Gastrocnemius medialis (tissue), 4 donors: ENCODE measurements at places on chromosomes 13 and 19. TPM values are rescaled to one million over a fixed set of nuclear protein-coding genes. Genes with fewer than 3 reads are reported as not detected.

Gene SBSN
- not detected for total RNA-seq

Gene SIGLEC6
- not detected for total RNA-seq

Gene PEPD
- 57.0 TPM for total RNA-seq

Gene PRSS57
- not detected for total RNA-seq

Gene NFIC
- 403 TPM for total RNA-seq

Gene GFY
- not detected for total RNA-seq

Gene GDF15
- not detected for total RNA-seq

Gene POLR1D
- total RNA-seq = 139 TPM

Gene FBXO27
- total RNA-seq = not detected

Gene MIA
- not detected for total RNA-seq

Gene CEACAM3
- total RNA-seq = not detected

DNA sequence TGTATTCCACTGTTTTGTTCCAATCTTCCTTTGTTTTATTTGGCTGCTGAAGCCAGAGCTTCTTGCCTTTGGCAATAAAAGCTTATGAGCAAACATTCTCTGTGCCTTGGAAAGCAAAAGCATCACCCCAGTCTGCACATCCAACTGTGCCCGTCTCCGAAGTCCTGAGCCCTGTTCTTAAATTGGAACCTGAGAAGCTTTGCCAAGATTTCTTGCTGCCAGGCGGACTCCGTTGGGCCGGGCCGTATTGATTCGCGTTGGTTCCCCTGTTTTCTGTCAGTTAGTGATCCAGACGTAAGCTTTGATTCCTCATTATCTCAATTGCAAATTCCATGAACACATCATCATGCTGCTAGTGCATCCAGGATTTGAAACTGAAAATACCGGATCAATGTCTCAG, 793.0 kb downstream of the OLFM4 start:
- H3K27ac ChIP-seq = no peak overlapping the region
- H3K27me3 ChIP-seq = no peaks in the 10 kb centered on the region
- no peaks in the 10 kb centered on the region for H3K4me1 ChIP-seq
- DNase-seq = no peak
- H3K4me3 ChIP-seq = no peak overlapping the region
- H3K36me3 ChIP-seq = no peaks in the 10 kb centered on the region

GRCh38 chr19:13154241-13154778, 4.1 kb downstream of the IER2 start:
- H3K27me3 ChIP-seq = peaks cover 14% of the 10 kb centered on the region
- H3K36me3 ChIP-seq = no peaks in the 10 kb centered on the region
- H3K4me3 ChIP-seq = peak overlapping the region; percentile 94

- no peaks in the 10 kb centered on the region for H3K36me3 ChIP-seq
- H3K27ac ChIP-seq = no peak overlapping the region
- DNase-seq = no peak
- no peaks in the 10 kb centered on the region for H3K4me1 ChIP-seq
Measured at GRCh38 chr19:54096617-54097106, 3.9 kb downstream of the OSCAR start.

- no peaks in the 10 kb centered on the region for H3K36me3 ChIP-seq
- no peak for DNase-seq
- H3K27me3 ChIP-seq = no peaks in the 10 kb centered on the region
Measured at GRCh38 chr19:55225415-55225958, 3.1 kb downstream of the TMEM86B start.

- H3K4me3 ChIP-seq = peak overlapping the region; percentile 84
- peaks cover 50% of the 10 kb centered on the region for H3K4me1 ChIP-seq
- H3K27me3 ChIP-seq = no peaks in the 10 kb centered on the region
Measured at GRCh38 chr19:40718774-40719391, 2.0 kb downstream of the ITPKC start.

DNA sequence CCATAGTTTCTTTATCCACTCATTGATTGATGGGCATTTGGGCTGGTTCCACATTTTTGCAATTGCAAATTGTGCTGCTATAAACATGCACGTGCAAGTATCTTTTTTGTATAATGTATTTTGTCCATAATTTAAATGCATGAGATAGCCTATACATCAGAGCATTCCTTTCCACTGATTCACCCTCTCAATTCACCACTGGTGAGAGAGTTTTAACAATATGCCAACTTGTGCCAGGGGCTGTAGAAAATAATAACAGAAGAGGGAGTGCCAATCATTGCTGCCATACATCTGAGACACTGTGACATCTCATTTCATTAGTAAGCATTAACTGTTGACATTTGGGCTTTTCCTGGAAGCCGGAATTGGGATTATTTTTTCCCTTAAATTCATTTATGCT, 125.1 kb downstream of the RAP2A start:
- DNase-seq = no peak
- no peak overlapping the region for H3K27ac ChIP-seq
- H3K27me3 ChIP-seq = no peaks in the 10 kb centered on the region
- no peaks in the 10 kb centered on the region for H3K36me3 ChIP-seq

- no peak for DNase-seq
- no peaks in the 10 kb centered on the region for H3K27me3 ChIP-seq
- no peak overlapping the region for H3K4me3 ChIP-seq
- H3K4me1 ChIP-seq = no peaks in the 10 kb centered on the region
- H3K27ac ChIP-seq = no peak overlapping the region
Measured at GRCh38 chr13:53338760-53339159, 310.1 kb downstream of the OLFM4 start.

DNA sequence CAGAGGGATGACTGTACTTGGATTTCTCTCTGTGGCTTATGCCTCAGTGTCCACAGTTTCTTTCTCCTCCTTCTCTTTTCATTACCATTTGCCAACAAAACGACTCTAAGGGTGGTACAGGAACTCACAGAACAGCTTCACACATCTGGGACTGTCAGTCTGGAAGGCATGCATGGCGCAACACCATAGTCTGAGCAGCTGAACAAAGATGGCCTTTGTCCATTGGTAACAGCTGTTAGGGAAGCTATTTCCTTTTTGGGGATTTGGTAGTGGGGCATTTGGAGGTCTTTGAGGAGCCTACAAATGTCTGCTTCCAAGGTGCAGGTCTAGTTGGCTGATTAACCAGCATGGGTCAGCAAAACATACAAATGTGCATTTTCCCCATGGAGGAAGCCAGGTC, 81.4 kb upstream of the PCDH8 start:
- no peaks in the 10 kb centered on the region for H3K36me3 ChIP-seq
- no peak for DNase-seq

- no peak overlapping the region for H3K4me3 ChIP-seq
- no peaks in the 10 kb centered on the region for H3K4me1 ChIP-seq
- DNase-seq = no peak
- H3K36me3 ChIP-seq = no peaks in the 10 kb centered on the region
- H3K27ac ChIP-seq = no peak overlapping the region
Measured at GRCh38 chr13:25507841-25508240, 136.1 kb downstream of the ATP8A2 start.

DNA sequence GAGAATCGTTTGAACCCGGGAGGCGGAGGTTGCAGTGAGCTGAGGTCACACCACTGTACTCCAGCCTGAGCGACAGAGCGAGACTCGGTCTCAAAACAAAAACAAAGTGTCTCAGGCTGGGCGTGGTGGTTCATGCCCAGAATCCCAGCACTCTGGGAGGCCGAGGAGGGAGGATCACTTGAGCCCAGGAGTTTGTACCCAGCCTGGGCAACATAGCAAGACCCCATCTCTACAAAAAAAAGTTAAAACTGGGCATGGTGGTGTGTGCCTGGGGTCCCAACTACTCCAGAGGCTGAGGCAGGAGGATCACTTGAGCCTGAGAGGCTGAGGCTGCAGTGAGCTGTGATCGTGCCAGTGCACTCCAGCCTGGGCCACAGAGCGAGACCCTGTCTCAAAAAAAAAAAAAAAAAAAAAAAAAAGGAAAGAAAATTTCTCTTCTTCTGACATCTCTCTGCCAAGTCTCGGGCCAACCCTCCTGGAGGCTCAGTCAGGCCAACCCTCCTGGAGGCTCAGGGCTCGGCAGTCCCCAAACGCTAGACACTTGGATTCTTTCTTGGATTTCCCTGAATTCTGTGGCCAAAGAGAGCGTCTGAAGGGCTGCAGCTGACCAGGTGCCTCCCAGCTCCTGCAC, 26.3 kb downstream of the ARID3A start:
- H3K27ac ChIP-seq = no peak overlapping the region
- H3K27me3 ChIP-seq = peaks cover 11% of the 10 kb centered on the region
- no peaks in the 10 kb centered on the region for H3K36me3 ChIP-seq
- no peaks in the 10 kb centered on the region for H3K4me1 ChIP-seq

DNA sequence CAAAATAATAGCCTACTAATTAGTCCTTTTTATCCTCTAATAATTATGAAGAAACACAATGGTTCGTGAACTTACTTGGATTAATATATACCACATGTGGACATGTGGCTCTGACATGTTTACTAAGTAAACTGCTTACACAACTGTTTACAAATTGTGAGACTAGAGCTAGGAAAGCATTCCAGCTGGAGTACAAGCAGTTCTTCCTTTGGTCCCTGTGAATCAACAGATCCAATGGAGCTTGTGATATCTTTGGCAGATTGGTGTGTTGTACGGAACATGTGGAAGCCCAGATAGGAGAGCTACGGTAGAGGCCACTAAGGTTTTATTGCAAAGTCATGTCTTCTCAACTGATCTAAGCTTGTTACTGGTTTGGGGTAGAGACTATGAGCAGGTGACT, 145.5 kb upstream of the SPRY2 start:
- no peak for DNase-seq
- H3K4me1 ChIP-seq = no peaks in the 10 kb centered on the region
- no peaks in the 10 kb centered on the region for H3K36me3 ChIP-seq
- H3K27ac ChIP-seq = no peak overlapping the region
- no peak overlapping the region for H3K4me3 ChIP-seq
- H3K27me3 ChIP-seq = no peaks in the 10 kb centered on the region

DNA sequence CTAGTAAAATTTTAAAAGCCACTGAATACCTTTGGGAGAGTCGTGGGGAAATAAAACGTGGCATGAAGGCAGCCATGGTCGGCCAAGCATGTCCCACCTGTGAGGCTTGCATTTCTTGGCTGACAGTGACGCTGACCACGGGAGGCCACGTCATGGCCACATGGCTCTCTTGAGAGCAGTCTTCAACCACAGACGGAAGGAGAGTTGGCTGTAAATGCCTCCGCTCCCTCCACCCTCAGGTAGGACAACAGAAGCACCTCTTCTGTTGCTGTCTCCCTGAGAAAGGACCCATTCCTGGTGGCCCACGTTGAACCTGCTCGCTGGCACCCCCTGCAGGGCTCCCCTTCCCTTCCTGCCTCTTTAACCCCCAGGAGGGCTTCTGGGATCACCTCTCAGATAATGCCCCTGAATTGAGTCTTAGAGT, 10.6 kb upstream of the LRRC25 start:
- H3K27ac ChIP-seq = no peak overlapping the region
- no peak for DNase-seq
- no peaks in the 10 kb centered on the region for H3K36me3 ChIP-seq
- no peak overlapping the region for H3K4me3 ChIP-seq
- no peaks in the 10 kb centered on the region for H3K4me1 ChIP-seq
- H3K27me3 ChIP-seq = no peaks in the 10 kb centered on the region

- H3K36me3 ChIP-seq = no peaks in the 10 kb centered on the region
- H3K4me1 ChIP-seq = peaks cover 34% of the 10 kb centered on the region
- H3K27ac ChIP-seq = peak overlapping the region; percentile 97
- H3K4me3 ChIP-seq = peak overlapping the region; percentile 77
Measured at GRCh38 chr19:36215276-36216123, 594 bp downstream of the ZNF146 start.

DNA sequence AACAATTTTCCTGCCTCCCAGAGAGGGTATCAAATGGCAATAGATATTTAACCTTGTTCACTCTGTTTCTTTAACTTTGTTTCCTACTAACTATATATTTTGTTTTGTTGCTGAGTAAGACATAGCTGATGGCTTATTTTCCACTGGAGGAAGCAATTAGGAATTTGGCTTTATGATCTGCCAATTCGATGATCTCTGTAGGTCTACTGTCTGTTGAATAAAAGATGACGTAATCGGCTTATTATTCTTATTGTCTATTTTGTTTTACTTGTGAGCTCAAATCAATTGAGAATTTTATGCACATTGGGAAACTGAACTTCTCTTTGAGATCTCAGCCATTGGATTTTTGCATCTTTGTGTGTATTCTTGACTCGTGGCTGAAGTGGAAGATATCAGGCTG, 862.6 kb downstream of the EFNB2 start:
- no peaks in the 10 kb centered on the region for H3K4me1 ChIP-seq
- DNase-seq = no peak
- H3K4me3 ChIP-seq = no peak overlapping the region
- H3K27me3 ChIP-seq = no peaks in the 10 kb centered on the region

DNA sequence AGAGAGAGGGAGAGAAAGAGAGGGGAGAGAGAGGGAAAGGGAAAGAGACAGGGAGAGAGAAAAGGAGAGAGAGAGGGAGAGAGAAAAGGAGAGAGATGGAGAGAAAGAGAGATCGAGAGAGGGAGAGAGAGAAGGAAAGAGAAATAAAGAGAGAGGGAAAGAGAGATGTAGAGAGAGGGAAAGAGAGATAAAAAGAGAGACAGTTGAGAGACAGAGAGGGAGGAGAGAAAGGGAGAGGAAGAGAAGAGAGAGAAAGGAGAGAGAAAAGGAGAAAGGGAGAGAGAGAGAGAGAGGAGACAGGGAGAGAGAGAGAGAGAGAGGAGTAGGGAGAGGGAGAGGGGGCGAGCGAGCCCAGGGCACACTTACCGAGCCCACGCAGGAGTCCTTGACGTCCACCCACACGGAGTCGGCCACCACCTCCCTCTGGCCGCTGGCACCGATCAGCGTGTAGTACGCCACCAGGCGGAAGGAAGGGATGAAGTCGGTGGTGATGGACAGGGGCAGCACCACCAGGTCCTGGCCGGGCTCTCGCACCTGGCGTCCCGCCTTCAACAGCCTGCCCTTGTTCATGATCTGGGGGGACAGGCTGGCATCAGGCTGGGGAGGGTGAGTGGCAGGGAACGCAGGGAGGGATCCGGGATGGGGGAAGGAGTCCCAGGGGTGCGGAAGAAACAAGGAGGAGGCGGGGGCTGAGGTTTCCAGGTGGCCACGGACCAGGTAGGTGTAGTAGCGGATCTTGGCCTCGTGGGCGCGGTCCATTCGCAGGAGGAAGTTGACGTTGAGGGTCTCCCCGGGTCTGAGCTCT, 10.0 kb downstream of the C3 start:
- H3K36me3 ChIP-seq = no peaks in the 10 kb centered on the region
- H3K27ac ChIP-seq = no peak overlapping the region
- no peak overlapping the region for H3K4me3 ChIP-seq
- no peak for DNase-seq
- H3K27me3 ChIP-seq = peaks cover 6% of the 10 kb centered on the region

DNA sequence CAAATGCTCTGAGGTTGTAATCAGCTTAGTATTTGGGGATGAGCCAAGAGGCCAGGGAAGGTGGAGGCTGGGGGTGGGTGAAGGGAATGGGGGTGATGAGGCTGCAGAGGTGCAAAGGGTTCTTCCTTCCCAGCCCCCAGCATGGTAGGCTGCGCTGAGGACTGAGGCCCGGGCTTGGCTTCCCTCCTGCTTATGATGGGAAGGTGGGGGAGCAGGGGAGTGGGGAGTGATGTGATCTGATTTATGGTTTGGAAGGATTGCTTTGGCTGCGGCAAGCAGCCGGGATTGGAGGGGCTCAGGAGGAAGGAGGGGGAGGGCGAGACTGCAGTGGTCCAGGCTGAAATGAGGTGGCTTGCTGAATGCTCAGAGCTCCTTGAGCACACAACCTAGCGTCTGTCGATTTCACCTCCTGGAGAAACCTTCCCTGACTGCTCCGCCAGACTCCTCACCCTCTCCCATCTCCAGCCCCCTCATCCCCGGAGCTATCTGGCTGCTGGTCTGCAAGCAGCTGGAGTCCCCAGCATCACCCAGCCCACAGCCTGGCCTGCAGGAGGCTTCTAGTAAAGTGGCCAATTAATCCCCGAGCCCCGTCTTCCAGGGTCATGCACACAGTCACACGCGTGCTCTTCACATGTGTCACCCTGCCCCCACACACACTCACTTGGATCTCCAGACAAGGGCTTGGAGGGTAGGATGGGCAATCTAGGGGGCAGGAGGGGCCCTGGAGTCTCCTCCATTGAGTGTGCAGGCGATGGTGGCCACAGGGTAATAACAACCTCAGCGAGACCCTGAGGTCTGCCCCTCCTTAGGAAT, 757 bp upstream of the CLEC11A start:
- no peaks in the 10 kb centered on the region for H3K36me3 ChIP-seq
- no peak overlapping the region for H3K4me3 ChIP-seq
- H3K27ac ChIP-seq = peak overlapping the region; percentile 13
- peaks cover 25% of the 10 kb centered on the region for H3K27me3 ChIP-seq
